PC-9 (cell line): ENCODE measurements at places on chromosomes 11 and 22. TPM values are rescaled to one million over a fixed set of nuclear protein-coding genes. Genes with fewer than 3 reads are reported as not detected.

- no peak for DNase-seq
These were observed 41.0 kb downstream of the TRAF6 start for GRCh38 chr11:36469063-36469462.

DNA sequence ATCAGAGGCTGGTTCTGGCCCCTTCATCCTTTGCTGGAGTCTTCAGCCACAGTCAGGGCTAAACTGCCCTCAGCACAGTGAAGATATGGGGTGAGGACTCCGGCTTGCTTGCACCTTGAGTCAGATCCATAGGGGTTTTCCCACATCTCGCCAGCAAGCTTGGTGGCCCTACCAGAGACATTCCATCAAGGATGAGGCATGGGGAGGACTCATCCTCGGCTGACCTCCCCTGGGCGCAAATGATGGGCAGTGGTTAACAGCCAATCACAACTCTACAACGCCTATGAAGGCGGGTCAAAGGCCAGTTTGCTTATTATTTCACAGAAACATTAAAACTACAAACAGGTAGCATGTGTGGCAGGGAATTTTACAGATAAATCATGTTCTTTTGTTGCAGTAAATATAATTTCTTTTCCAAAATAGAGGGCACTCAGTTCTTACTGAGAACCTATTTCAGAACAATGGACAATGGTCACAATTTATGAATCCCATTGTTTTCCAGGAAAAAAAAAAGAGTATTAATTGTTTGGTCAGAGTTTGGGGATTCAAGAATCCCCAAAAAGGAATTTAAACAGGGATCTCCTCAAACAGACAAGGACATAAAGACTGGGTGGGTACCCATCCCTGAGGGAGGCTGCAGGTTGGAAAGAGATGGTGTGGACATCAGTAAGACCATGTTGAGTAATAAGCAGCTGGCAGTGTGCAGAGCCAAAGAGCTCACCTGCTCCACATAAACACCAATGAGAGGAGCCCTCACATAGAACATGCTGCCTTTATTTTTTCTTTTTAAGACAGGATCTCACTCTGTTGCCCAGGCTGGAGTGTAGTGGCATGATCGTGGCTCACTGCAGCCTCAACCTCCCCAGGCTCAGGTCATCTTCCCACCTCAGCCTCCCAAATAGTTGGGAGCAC, 14.8 kb downstream of the PLAAT3 start:
- no peak for DNase-seq

DNA sequence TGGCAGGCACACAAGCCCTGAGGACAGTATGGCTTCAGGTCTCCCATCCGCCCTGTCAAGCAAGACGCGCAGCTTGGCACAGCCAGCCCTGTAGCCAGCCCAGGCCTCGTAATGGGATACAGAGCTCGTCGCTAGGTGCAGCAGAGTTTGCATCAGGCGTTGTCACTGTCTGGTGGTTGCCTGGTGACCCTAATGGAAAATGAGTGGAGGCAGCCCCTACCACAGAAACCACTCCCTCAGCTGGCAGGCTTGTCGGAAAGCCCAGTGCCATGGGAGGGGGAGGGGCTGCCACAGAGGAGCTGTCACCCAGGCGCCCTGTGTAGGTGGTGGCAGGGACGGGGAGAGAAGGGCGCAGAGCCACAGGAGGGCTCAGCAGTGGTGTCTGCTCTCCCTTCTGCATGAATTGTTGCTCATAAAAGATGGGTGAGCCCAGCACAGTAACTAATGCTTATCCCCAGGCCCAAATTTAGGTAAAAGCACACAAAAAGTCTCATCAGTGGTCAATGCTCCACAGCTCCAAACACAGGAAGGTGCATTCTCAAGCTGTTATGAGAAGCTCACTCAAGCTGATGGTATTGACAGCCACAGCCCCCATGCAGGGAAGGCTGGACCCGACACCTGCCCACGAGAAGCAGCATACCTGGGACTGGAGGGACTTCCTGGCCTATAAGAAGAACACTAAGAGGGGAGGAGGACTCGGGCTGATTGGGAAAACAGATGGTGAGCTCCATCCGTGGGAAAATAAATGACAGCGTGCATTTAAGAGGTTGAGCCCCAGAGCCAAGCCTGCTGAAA, 164.6 kb downstream of the ETS1 start:
- no peak for DNase-seq

Gene MISFA
- total RNA-seq = 5.8 and 7.9 TPM in 2 replicates

Gene NLRP6
- 0.33 TPM in 1 of 2 replicates, not detected in the other for total RNA-seq

Gene OR2AG2
- total RNA-seq = 0.11 and 0.25 TPM in 2 replicates

Gene NUP160
- 61.7 and 73.2 TPM in 2 replicates for total RNA-seq

Gene DDI1
- total RNA-seq = not detected in 2 replicates
